Suppressor macrophage treated with lipopolysaccharide for 1 hour (primary cell): ENCODE measurements at places on chromosomes 11 and 22.

DNA sequence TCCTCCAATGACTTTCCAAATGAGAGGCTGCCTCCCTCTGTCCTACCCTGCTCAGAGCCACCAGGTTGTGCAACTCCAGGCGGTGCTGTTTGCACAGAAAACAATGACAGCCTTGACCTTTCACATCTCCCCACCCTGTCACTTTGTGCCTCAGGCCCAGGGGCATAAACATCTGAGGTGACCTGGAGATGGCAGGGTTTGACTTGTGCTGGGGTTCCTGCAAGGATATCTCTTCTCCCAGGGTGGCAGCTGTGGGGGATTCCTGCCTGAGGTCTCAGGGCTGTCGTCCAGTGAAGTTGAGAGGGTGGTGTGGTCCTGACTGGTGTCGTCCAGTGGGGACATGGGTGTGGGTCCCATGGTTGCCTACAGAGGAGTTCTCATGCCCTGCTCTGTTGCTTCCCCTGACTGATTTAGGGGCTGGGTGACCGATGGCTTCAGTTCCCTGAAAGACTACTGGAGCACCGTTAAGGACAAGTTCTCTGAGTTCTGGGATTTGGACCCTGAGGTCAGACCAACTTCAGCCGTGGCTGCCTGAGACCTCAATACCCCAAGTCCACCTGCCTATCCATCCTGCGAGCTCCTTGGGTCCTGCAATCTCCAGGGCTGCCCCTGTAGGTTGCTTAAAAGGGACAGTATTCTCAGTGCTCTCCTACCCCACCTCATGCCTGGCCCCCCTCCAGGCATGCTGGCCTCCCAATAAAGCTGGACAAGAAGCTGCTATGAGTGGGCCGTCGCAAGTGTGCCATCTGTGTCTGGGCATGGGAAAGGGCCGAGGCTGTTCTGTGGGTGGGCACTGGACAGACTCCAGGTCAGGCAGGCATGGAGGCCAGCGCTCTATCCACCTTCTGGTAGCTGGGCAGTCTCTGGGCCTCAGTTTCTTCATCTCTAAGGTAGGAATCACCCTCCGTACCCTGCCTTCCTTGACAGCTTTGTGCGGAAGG lies 2.9 kb downstream of the APOC3 start:
- DNase-seq: no peak

DNA sequence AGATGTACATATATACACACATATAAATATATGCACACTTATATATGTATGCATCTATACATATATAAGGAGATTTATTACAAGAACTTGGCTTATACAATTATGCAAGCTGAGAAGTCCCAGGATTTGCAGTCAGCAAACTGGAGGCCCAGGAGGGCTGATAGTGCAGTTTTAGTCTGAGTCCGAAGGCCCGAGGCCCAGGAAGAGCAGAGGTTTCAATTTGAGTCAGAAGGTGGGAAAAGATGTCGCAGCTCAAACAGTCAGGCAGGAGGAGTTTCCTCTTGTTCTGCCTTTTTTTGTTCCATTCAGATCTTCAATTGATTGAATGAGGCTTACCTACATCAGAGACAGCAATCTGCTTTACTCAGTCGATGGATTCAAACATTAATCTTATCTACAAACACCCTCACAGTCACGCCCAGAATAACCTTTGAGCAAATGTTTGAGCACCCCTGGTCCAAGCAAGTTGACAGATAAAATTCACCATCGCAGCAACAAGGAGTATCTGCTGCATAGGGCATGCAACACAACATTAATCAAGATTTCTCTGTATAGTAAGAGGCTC lies 4.0 kb upstream of the SGSM1 start:
- DNase-seq: no peak

DNA sequence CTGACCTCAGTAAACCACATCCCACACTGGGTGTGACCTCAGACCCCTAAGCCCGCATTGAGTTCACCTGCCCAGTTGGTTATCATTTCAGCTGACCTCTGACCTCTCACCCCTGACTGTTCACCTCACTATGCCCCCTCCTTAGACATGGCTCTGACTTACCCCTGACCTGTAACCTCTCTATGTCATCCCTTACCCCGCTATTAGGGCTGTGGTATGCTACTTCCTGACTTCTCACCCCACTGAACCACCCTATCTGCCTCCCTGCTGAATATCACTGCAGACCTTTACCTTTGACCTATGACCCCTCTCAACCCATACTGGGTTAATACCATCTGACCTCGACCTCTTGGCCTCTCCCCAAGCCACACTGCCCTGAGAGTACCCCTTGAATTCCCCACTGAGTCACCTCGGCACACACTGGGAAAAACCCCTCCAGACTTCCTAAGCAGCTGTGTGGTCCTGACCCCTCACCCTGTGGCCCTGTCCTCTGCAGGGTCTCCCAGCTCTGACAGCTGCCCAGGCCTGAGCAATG lies 8.3 kb downstream of the PLCB3 start:
- DNase-seq: peak; percentile 86

DNA sequence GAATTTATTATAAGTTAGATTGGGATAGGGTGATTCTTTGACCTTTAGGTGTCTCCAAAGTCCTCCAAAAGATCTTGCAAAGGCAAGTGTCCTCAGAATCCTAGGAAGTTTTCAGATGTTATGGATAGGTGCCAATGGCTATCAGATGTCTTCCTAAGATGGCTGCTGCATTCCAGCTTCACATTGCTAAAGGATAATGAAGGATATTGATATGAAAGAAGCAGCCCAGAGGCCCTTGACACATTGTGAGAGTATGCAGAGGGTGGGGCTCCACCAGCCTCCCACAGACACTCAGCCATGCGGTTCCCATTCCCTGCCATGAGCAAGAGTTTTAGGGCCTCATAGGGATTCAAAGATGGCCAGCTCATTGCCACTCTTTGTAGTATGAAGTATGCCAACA lies 22.3 kb upstream of the GLYATL2 start:
- no peak for DNase-seq

- no peak for DNase-seq
These were observed 42.0 kb downstream of the FEZ1 start for GRCh38 chr11:125454047-125454446.

DNA sequence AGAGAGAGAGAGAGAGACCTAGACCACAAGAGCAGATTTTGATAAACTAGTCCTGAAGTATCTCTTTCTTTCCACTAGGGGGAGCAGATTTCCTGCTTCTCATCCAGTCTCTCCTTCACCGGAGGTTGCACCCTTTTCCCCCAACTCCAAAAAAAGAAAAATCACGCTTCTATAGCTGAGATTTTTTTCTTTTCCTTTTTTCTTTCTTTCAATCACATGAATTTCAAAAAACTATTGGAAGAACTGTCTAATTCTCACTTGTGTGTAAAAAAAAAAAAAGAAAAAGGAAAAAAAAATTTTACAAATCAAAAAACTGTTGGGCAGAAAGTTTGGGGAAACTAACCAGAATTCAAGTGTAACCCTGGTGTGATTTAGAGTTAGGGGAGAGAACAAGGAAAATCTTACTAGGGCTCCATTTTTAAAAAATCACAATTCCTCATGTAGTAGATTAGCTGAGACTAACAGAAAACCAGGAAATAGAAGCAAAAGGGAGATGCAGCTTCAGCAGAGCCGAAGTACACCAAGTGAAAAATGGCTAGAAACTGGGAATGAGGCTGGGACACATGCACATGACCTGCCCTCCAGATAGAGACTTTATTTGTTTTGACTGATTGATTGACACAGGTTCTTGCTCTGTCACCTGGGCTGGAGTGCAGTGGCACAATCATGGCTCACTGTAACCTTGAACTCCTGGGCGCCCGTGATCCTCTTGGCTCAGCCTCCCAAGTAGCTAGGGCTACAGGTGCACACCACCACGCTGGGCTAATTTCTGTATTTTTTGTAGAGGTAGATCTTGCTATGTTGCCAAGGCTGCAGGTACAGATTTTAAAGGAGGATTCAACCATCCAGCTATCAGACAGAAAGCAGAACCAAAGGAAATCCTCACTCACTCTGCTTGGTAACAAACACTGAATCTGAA lies 27.1 kb downstream of the SDHD start:
- DNase-seq: peak; percentile 68

DNA sequence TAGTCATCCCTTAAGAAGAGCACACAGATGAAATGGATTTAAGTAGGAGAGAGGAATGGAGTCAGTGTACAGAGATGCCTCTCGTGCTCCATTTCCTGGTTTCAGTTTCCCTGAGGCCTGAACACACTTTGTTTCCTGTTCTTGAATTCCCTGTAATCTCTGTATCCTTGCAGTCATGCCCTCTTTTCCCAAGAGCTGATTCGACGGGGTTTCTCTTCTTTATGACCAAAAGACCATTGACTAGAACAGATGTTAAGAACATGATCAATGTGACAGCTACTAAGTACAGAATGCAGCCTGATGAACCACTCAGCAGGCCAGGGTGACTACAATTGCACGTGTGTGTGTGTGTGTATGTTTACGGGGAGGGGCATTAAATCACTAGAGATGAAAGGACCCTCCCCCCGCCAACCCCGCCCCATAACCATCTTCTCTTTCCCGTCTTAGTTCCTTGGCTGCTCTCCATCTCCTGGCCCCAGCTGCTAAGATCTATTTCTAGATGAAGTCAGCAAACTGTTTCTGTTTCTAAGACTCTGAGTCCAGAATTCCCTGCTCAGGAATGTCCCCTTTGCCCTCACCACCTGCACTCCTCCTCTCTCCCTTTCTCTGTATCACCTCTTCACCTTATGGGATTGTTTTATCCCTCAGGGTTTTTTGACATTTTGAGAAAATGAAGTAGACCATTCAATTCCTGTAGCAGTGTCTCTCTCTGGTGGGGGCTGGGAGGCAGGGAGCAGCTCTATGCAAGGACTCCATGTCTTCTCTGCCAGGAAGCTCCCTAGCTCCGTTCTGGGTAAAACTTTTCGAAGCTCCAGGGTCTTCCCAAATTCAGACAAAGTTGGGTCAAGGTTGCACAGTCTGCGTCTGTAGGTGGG lies 26.0 kb downstream of the SLC22A6 start:
- peak; percentile 46 for DNase-seq
